ENCODE measurements at places on chromosomes 7 and 10.

DNA sequence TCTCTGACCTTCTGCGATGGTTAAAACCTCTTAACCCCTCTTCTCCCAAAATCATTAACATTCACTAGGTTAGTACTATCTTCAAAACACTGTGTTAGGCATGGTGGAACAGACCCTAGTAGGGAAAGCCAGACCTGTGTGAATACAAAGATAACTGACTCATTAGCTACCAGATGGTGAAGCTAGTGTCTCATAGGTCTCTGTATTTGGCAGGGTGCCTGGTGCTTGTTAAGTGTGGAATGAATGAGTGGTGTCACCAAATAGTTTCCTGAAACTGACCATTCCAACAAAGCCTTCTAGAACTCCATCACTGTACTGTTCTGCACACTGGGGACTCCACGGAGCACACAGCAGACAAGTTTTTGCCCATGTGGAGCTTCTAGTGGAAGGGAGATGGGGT, 27.7 kb upstream of the TM9SF3 start:
- DNase-seq: no peak

DNA sequence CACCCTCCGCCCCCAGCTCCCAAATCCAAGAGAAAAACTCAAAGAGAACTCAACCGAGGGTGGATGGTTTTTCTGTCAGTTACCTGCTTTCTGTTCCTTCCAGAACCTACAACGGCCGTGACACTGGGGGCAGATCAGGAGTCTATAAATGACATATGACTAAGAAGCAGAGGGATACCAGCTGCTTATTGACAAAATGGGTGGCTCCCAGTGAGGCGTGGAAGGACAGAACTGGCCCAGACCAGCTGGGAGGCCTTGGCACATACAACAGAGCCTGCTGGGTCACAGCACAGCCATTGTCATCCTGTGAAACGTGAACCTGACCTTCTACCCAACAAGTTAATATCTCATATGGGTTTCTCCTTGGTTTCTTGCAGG, 84.3 kb upstream of the ADRB1 start:
- DNase-seq: no peak

DNA sequence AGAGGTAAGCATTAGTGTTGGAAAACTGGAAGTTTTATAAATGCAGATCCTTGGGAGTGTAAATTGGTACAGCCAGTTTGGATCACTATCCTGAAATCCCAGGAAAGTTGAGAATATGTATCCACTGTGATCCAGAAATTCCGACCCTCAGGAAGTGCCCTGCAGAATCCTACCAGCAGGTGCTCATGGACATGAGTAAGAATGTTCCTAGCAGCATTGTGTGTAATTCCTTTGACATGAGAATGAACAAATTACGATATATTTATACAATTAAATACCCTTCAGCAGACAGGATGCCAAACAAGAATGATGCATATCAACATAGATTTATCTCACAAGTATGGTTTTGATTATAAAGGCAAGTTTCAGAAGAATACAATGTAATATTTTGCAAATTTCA, 181.6 kb downstream of the XPNPEP1 start:
- no peak for DNase-seq

- DNase-seq: no peak
These were observed 12.2 kb downstream of the DDX56 start for GRCh38 chr7:44561481-44561880.

DNA sequence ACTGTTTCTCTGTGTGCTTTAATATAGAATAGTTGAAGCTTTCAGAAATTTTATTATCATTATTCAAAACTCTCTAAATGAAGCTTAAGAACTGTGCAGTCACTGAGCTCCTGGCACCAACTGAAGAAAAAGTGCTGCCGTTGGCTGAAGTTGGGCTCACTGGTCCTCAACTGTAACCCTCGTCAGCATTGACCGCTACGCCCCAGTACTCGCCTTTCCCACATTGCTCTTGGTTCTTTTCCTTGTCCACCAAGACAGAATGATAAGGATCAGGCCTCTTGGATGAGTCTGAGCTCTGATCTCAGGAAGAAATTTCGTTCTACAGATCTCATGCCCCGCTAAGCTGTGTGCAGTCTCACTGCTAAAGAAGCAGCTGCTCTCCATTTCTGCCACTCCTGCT, 7.9 kb upstream of the TAF3 start:
- DNase-seq: no peak

GRCh38 chr10:34489973-34490745, 324.9 kb downstream of the PARD3 start:
- DNase-seq: no peak

DNA sequence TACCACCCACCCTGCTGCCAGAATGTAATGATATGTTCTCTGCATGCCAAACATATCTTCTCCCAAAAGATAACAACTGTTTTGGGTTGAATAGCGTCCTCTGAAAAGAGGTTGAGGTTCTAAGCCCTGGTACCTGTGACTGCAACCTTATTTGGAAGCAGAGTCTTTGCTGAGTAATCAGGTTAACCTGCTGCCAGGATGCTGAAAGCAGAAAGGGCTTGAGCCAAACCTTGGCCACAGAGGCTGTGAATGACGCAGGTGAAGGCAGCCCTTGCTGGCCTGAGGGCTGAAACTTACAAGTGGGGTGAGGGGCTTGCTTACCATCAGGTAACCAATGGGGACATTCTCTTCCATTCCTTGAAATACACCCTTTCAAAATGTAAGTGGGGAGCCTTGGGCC, 151.8 kb upstream of the RHEB start:
- no peak for DNase-seq

GRCh38 chr10:84607044-84607443, 278.7 kb downstream of the CCSER2 start:
- DNase-seq: no peak

DNA sequence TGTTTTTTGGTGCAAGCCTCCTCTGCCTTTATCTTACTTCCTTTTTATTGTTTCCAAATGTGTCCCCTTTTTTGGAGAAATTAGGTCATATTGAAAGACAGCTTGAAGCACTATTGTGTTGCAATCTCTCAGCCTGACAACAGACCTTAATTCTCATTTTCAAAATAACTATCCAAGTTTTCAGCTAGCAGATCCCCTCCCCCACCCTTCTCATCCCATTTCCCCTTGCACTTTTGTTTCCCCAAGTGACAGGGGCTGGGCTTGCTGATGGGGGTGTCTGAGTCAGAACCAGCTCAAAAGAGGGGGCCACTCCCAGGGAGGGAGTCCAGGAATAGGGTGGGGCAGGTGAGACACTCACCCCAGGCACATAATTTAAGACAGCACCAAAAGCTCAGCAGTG, 75.3 kb downstream of the MKI67 start:
- no peak for DNase-seq

DNA sequence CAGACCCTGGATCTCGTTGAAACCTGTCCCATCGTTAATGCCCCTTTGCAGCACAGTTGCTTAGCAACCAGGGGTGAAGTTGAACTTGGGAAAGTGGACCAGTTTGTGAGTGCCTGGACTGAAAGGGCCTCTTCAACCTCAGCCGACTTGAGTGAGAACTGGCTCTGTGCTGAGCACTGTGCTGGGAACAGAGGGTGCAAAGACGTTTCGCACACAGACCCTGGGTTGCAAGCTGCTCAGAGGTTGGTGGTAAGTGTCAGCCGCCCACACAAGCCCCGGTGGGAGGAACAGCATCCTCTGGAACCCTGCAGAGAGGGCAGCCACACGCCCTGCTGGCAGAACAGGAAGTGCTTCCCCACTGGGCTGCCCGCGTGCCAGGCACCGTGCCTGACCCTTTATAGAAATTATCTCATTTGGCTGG, 89.2 kb downstream of the CARD11 start:
- peak; percentile 25 for DNase-seq

- no peak for DNase-seq
These were observed 225.0 kb downstream of the CELF2 start for GRCh38 chr10:11242443-11243387.

- no peak for DNase-seq
These were observed 21.4 kb downstream of the DNAJB6 start for GRCh38 chr7:157358041-157358752.

- no peak for DNase-seq
These were observed 75.2 kb upstream of the PRR15 start for GRCh38 chr7:29488203-29488970.

DNA sequence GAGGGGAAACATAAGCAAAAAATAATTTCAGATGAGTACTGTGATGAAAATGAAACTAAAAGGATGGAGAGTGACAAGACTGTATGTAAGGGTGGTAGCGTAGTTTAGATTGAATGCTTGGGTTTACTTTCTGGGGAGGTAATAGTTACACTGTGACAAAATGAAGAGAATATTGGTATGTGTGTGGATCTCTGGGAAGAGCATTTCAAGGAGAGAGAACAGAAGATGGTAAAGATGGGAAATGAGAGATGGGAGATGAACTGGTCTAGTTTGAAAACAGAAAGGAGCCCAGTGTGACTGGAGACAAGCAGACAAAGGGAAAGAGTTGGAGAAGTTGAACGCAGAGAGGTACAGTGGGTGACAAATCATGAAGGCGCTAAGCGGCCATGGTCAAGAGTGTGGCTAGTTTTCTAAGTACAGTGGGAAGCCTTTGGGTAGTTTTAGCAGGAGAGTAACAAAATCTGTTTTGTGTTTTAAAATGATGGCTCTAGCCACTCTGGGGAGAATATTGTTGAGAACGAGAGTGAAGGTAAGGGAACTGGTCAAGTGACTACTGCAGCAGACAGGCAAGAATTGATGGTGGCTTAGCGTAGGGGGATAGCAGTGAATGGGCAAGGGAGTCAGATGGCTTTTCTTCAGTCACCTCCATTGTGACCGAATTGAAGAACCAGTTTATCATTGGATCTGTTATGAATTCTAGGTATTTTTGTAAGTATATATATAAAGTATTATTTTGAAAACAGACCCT, 22.6 kb downstream of the PALS2 start:
- no peak for DNase-seq

GRCh38 chr10:33735464-33735923, 401.0 kb upstream of the NRP1 start:
- no peak for DNase-seq

DNA sequence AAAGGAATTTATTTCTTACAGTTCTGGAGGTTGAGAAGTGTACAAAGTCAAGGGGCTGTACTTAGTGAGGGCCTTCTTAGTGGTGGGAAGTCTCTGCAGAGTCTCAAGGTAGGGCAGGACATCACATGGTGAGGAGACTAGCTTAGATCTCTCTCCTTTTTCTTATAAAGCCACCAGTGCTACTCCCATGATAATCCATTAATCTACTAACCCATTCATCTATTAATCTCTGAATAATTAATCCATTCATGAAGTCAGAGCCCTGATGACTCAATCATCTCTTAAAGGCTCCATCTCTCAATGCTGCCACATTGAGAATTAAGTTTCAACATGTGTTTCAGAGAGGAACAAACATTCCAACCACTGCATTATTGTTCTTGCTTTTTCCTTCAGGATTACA, 64.4 kb upstream of the CSTF2T start:
- no peak for DNase-seq

- DNase-seq: no peak
These were observed 22.8 kb upstream of the MALSU1 start for GRCh38 chr7:23276376-23276775.

DNA sequence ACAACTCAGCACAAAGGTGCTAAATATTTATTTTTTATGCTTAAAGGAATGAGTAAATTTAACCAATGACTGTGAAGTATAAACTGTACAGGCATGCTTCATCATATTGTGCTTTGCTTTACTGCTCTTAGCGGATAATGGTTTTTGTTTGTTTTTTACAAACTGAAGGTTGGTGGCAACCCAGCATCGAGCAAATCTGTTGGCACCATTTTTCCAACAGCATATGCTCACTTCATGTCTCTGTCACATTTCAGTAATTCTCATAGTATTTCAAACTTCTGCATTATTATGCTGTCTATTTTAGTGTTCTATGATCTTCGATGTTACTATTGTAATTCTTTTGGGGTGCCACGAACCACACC, 22.8 kb downstream of the BRAF start:
- no peak for DNase-seq

DNA sequence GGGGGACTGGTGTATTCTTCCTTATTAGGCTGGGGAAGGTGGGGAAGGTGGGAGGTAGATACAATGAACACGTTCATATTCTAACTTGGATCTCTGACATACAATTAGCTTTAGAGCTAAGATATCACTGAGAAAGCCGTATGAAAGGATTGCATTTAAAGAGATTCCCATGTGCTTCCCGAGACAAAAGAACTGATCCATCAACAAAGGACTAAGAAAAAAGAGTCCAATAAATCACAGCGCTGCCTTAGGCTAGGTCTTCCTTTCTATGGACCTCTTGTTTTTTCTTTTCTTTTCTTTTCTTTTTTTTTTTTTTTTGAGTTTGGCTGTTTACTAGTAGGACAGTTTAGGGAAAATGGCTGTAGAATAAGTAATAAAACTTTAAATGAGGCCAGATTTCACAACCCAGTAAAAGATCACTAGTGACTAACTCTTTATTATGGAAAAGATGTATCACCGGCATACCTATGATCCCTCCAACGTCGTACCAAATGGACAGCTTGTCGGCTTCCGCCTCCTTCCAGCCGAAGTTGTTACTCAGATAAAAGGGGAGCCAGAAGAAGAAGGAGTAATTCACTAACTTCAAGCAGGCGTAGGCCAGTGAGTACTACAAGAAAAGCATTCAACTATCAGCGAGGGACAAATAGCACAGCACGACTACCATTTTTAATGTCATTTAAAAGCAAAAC, 50.0 kb downstream of the SLC37A3 start:
- DNase-seq: no peak

- DNase-seq: no peak
These were observed 19.0 kb downstream of the GPER1 start for GRCh38 chr7:1106793-1107421.

DNA sequence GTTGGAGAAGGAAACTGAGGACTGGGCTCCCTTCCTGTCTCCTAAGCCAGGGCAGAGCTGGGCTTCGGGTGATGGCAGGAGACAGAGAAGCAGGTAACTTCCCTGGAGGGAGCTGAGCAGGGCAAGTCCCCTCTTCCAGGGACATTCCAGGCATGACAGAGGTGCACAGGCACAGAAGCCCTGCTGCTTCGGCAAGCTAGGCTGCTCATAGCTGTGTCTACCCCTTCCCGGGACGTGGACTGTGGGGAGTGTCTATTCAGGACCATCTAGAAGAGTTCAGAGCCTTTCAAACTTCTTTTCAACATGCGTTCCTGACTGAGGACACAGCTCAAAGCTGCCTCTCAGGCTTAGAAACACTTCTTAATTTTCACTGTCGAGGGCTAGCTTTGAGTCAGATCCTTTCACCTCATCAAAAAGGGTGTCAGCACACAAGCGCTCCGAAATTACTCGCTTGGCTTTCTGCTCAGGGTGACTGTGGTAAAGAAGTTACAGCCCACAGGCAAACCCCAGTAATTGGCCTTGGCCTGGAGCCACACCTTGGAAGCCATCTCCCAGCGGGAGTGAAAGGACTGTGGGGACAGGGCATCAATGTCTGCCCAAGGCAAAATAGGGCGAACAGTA, 63.7 kb upstream of the STEAP1B start:
- DNase-seq: no peak

GRCh38 chr7:79420464-79420863, 33.0 kb downstream of the MAGI2 start:
- DNase-seq: no peak

Data from stimulated activated CD4-positive, alpha-beta T cell treated with anti-CD3 and anti-CD28 coated beads, Interleukin-12 subunit alpha, Interleukin-12 subunit beta, amount 100 ng/mL, for 4 hours (primary cell).